Activated CD8-positive, alpha-beta memory T cell treated with anti-CD3 and anti-CD28 coated beads, Interleukin-2, amount 50 U/mL, for 4 hours (primary cell): ENCODE measurements at places on chromosomes 12 and 14.
A peak's percentile ranks its signal among the peaks of the same experiment; 100 is the strongest.

DNA sequence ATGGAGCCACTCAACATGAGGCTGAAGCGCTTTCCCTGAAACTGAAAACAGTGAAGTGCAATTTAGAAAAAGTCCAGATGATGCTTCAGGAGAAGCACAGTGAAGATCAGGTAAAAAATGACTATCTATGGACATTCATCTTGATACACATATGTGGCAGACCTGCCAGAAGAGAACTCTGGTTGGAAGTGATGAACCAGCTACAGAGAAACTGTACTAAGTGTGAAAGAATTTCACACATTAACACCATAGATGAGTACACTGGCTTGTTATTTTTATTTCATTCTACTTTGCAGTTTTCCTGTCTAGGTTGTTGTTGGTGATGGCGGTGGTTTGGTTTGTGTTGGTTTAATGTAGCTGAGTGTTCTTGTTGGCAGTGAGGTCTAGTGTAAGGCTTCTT lies 174.7 kb downstream of the ESR2 start:
- DNase-seq, result no peak

DNA sequence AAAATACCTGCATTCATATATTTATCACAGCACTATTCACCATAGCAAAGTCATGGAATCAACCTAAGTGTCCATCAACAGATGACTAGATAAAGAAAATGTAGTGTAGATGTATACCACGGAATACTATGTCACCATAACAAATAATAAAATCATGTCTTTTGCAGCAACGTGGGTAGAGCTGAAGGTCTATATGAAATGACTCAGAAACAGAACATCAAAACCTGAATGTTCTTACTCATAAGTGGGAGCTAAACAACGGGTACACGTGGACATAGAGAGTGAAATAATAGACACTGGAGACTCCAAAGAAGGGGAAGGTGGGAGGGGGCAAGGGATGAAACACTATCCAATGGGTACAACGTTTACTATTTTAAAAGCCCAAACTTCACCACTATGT lies 37.9 kb downstream of the SLC38A1 start:
- no peak for DNase-seq

DNA sequence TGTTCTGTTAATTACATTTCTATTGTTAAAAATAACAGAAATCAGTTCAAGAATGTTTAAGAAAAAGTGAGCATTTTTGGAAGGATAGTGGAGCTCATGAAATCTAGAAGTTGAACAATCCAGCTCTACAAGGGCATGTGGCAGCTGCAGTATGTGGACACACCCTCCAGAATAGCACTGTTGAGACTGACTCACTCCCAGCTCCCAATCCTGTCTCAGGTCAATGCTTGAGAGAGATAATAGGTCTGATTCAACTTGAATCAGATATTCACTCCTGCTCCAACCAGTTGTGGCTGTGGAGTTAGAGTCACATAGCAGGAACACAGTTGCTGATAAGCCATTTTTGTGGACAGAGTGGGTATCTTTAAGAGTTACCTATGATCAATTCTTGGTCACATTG lies 113.0 kb upstream of the NTF3 start:
- DNase-seq, result no peak

DNA sequence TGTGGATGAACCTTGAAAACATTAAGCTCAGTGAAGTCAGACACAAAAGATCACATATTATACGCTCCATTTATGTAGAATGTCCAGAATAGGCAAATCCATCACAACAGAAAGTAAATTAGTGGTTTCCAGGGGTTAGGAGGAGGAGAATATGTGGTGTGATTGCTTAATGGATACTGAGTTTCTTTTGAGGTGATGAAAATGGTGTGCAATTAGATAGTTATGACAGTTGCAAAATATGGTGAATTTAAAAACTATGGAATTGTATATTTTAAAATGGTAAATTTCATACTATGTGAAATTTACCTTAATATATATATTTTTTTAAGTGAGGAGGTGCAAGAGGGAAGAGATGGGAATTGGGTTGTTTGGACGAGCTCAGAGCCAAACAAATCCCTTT lies 46.3 kb upstream of the KICS2 start:
- DNase-seq, result no peak

GRCh38 chr12:59010118-59010517 lies 89.8 kb upstream of the LRIG3 start:
- no peak for DNase-seq

- DNase-seq, result no peak
Observed at GRCh38 chr12:47131011-47131410, 51.3 kb upstream of the AMIGO2 start.

DNA sequence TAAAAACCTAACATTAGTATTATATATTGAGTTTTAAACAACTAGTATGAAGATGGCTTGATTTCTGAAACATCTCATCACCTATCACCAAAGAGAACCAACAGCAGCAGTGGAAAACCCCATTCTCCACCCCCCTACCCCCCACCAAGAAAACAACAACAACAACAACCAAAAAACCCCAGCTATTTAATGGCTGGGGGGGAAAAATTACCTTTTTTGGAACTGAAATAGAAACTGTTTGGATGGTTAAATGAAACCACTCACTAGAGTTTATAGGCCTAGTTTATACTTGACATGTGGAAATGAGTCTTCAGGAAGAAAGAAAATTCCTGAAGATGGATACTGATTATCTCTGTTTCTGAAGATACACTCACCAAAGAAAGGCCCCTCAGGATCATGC lies 30.3 kb downstream of the PPP2R5E start:
- no peak for DNase-seq

DNA sequence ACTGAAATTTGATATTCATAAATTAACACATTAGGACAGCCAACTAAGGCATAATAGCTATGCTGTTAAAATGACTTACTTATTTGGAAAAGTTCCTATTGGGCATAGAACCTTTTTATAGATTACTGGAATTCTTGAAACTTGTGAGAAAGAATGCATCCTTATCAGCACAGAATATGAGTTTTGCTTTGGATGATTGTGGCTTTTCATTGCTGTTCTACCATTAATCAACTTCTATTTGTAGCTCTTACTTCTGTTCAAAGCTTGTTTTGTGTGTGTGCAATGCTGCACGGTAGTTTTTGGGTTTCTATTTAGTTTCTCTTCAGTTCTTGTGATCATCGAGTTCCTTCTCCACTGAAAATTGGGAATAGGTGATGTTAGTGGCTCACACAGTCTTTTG lies 152.4 kb upstream of the PELI2 start:
- DNase-seq, result no peak

- no peak for DNase-seq
Observed at GRCh38 chr12:117872546-117873169, 96.1 kb downstream of the KSR2 start.

DNA sequence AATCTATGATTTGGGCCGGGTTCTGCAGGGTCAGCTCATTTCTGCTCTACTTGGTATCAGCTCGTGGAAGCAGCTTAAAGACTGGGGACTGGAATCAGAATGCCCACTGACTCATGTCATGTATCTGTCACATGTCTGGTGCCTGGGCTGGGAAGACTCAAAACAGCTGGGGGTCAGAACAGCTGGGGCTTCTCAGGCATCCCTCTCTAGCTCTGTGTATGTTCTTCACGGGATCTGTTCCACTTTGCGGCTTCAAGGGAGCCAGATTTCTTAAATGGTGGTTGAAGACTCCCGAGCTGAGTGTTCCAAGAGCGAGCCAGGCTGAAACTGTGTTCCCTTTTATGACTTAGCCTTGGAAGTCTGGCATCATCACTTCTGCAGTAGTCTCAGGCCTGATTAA lies 11.9 kb downstream of the AEBP2 start:
- no peak for DNase-seq

DNA sequence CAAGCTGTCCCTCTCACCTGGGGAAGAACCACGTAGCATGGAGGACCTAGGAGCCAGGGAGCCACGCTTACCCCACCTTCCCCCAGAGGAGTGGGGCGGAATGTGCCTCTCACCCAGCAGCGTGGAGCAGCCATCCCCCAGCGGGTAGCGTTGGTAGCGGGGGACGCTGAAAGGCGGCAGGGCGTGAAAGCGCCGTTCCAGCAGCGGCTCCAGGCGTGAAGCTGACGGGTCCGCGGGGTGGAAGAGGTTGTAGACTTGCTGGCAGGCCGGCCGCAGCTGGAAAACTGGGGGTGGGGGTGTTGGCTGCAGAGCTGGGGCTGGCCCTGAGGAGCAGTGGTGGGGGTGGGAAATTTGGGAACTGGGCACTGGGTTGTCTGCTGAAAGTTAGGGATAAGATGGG lies 11.9 kb downstream of the ARL6IP4 start:
- no peak for DNase-seq

GRCh38 chr14:89317051-89317691 lies 99.9 kb downstream of the FOXN3 start:
- no peak for DNase-seq

GRCh38 chr14:23067847-23068788 lies 10.8 kb upstream of the CDH24 start:
- DNase-seq, result no peak

DNA sequence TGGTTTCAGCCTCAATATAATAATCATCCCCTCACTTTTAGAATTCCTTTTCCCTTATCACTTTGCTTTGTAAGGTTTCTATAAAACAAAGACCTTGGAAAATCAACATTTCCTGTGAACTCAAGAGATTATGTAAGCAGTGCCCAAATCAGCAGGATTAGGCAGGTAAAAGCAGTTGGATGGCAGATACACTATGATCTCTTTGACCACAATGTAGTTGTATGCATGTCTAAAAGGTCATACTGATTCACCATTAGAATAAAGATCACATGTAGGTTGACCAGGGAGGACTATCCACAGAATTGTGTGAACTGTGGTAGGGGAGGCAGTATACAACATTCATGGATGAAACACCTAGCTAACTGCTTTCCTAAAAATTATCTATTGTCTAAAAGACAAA lies 57.5 kb downstream of the DENND5B start:
- no peak for DNase-seq

DNA sequence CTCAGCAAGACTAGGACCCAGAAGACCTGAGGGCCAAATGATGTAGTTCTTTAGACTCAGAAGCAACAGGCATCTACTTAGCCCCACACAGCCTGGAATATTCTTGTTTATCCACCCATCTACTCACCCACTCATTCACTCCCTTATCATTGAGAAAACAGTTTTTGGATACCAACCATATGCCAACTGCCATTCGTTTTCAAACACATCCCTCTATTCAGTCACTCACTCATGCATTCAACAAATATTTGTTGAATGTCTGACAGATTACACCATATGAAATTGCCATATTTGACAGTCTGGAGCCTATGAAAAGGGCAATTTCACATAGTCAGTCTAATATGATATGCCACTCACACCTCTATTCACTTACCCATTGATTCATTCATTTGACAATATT lies 103.2 kb downstream of the NT5DC3 start:
- no peak for DNase-seq

- no peak for DNase-seq
Observed at GRCh38 chr12:108820707-108821406, 36.5 kb downstream of the SSH1 start.

DNA sequence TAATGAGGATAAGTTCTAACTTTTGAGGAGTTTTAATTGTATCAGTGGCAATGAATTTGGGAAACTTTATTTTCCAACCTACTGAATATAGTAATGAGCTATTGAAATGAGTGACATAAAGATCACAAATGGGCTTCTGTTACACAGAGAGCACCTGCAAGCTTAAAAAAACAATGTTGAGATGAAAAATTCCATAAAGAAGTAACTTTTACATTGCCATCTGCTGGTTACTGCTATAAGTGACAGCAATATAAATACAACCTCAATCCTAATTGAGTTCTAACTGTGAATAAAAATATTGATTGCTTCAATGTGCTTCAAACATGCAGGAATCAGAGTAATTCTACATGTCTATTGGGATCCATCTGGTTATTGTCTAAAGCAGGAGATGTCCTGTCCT lies 14.2 kb downstream of the WIF1 start:
- DNase-seq, result no peak

DNA sequence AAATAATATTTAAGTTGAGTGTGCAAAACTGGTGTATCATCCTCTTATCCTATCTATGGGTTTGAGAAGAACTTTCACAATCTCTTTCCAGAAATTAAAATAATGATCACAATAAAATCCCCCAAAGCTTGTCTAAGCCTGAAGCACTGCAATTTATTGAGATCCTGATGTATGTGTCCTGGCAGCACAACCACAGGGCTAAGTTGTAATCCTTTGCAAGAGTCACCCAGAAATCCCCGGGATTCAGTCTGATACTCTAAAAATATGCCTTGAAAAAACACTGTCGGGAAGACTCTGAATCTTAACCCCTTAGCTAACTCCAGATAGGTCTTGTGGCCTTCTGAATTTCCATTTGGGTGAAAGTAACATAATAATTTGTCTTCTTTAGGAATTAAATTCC lies 40.3 kb upstream of the STXBP6 start:
- no peak for DNase-seq

DNA sequence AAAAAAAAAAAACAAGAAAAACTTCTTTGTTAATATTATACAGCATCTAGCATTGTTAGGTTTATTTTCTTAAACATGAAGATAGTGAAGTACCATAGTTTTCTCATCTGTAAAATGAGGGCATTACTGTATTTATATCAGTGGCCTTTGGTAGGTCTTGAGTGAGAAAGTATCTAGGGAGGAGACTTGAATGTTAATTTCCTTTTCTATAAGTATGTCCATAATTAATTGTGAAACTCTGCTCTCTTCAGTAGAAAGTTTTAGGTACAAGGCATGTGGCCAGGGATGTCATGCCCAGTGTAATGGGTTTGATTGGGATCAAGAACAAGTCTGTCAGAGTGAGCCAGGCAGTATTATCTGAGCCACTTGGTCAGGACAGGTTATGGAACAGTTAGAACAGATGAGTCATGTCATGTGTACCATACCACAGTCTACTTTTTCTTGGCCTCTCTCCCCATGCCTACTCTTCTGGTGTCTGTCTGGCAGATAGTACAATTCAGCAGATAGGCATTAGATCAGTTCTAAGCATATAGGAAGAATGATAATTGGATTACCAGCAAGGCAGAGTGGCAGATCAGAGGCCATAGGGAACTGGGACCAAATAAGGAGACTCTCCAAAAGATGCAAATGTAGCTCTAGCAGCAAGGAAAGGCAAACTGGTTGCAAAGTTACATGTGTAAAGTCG lies 30.4 kb downstream of the FBXO34 start:
- DNase-seq, result no peak

DNA sequence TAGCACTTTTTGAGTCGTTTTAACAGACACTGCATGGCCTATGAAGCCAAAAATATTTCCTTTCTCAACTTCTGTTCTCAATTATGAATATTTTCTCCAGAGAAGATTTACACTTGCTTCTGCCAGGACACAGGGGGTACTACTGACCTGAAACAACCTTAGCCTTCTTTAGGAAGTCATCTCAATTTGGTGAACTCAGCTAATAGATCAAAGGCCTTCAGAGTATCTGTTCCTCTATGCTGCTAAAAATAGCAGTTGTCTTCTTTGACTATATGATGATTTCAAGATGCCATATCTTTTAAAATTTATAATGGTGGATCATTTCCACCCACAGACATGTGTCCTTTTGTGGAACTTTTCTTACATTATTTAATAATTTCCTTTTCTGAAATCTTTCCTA lies 14.0 kb upstream of the NDUFA12 start:
- DNase-seq, result no peak

- no peak for DNase-seq
Observed at GRCh38 chr12:121223292-121224285, 13.7 kb downstream of the P2RX4 start.

- no peak for DNase-seq
Observed at GRCh38 chr14:74427651-74428050, 1.6 kb upstream of the SYNDIG1L start.

- no peak for DNase-seq
Observed at GRCh38 chr12:17304503-17305347, 698.8 kb upstream of the LMO3 start.

- DNase-seq, result no peak
Observed at GRCh38 chr12:63782466-63782865, 2.8 kb downstream of the RXYLT1 start.

GRCh38 chr12:7108796-7109571 lies at the start of gene C1RL:
Gene C1RL (minus strand): TSS chr12:7109214. CDS start chr12:7109180, 34 bp downstream.
- peak; percentile 80 for DNase-seq
